Right lobe of liver (tissue), 6 donors: ENCODE measurements at places on chromosomes 11 and 22.

- H3K36me3 ChIP-seq: no peaks in the 10 kb centered on the region
- no peak overlapping the region for H3K4me3 ChIP-seq
- H3K27me3 ChIP-seq: no peaks in the 10 kb centered on the region
- H3K27ac ChIP-seq: no peak overlapping the region
- no peaks in the 10 kb centered on the region for H3K4me1 ChIP-seq
These were observed 36.0 kb upstream of the OR4B1 start for GRCh38 chr11:48180627-48181026.

DNA sequence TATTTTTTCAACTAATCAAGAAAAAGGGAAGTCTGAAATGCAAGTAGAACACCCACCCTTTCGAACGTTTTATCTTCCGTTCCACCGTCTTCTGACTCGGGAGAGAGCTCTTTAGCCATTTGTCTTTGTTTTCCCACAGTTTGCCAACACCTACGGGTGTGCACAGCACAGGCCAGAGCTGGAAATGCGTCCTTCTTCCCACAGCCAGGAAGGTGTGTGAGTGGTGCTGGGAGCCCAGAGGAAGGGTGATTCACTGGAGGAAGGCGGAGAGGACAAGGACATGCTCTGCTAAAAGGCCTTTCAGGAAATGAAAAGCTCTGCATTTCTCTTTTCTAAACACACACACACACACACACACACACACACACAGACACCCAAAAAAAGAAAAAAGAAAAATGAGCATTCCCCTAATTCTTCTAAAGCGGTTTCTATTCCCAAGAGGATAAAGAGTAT lies 18.5 kb downstream of the ENDOD1 start:
- no peaks in the 10 kb centered on the region for H3K4me1 ChIP-seq
- H3K36me3 ChIP-seq: no peaks in the 10 kb centered on the region
- H3K27me3 ChIP-seq: no peaks in the 10 kb centered on the region
- H3K4me3 ChIP-seq: no peak overlapping the region
- H3K27ac ChIP-seq: no peak overlapping the region

- DNase-seq: no peak
- no peaks in the 10 kb centered on the region for H3K36me3 ChIP-seq
- no peaks in the 10 kb centered on the region for H3K27me3 ChIP-seq
- H3K27ac ChIP-seq: no peak overlapping the region
These were observed 230.3 kb upstream of the SESN3 start for GRCh38 chr11:95461348-95461747.

- no peak for DNase-seq
- no peak overlapping the region for H3K4me3 ChIP-seq
- no peaks in the 10 kb centered on the region for H3K4me1 ChIP-seq
- H3K36me3 ChIP-seq: no peaks in the 10 kb centered on the region
- no peaks in the 10 kb centered on the region for H3K27me3 ChIP-seq
These were observed 26.7 kb downstream of the SVIP start for GRCh38 chr11:22802861-22803260.

- no peak for DNase-seq
- H3K4me1 ChIP-seq: no peaks in the 10 kb centered on the region
- H3K27ac ChIP-seq: no peak overlapping the region
These were observed 5.0 kb upstream of the OR52H1 start for GRCh38 chr11:5553343-5553742.

- no peak for DNase-seq
- H3K27ac ChIP-seq: no peak overlapping the region
- H3K36me3 ChIP-seq: no peaks in the 10 kb centered on the region
- no peaks in the 10 kb centered on the region for H3K4me1 ChIP-seq
- no peak overlapping the region for H3K4me3 ChIP-seq
These were observed 19.8 kb downstream of the KCNQ1 start for GRCh38 chr11:2464451-2465165.

DNA sequence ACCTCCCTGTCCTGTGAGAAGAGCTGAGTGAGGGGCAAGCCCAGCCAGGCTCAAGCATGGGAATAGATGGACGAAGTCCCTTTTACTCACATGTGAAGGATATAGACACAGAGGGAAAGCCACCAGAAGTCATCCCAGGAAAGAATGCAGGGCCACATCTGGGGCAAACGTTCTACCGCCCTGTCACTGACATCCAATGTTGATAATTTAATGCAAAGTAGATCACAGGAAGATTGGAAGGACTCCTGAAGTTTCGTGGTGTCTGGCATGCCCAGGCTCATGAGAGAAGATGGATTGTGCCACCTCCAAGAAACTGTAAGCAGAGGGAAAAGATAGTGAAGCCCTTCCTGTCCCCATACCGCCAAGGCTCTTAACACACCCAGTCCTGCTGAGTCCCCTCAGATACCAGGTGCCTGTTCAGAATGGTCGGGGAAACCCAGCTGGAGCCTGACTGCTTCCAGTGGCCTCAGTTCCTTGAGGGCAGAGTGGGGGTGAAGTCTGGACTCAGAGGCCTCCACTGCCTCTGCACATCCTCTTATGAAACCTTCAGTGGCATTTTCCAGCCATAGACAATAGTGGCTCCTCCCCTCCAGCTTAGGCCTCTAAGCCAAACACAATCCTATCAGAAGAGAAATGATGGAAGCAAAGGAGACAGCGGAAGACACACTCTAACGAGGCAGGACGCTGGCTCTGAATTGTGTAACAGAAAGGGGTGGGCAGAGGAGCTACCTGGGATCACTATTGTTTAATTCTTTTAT lies 7.5 kb upstream of the STK33 start:
- DNase-seq: no peak
- H3K4me1 ChIP-seq: no peaks in the 10 kb centered on the region
- no peak overlapping the region for H3K27ac ChIP-seq
- H3K36me3 ChIP-seq: no peaks in the 10 kb centered on the region

- H3K4me1 ChIP-seq: no peaks in the 10 kb centered on the region
- H3K4me3 ChIP-seq: no peak overlapping the region
- no peaks in the 10 kb centered on the region for H3K27me3 ChIP-seq
- H3K36me3 ChIP-seq: no peaks in the 10 kb centered on the region
- no peak overlapping the region for H3K27ac ChIP-seq
These were observed 102.7 kb upstream of the PARVA start for GRCh38 chr11:12274558-12275197.

- DNase-seq: no peak
- H3K27ac ChIP-seq: no peak overlapping the region
- peaks cover 16% of the 10 kb centered on the region for H3K4me1 ChIP-seq
- H3K27me3 ChIP-seq: no peaks in the 10 kb centered on the region
- H3K4me3 ChIP-seq: no peak overlapping the region
These were observed 48.6 kb downstream of the FLRT1 start for GRCh38 chr11:64084146-64084950.

DNA sequence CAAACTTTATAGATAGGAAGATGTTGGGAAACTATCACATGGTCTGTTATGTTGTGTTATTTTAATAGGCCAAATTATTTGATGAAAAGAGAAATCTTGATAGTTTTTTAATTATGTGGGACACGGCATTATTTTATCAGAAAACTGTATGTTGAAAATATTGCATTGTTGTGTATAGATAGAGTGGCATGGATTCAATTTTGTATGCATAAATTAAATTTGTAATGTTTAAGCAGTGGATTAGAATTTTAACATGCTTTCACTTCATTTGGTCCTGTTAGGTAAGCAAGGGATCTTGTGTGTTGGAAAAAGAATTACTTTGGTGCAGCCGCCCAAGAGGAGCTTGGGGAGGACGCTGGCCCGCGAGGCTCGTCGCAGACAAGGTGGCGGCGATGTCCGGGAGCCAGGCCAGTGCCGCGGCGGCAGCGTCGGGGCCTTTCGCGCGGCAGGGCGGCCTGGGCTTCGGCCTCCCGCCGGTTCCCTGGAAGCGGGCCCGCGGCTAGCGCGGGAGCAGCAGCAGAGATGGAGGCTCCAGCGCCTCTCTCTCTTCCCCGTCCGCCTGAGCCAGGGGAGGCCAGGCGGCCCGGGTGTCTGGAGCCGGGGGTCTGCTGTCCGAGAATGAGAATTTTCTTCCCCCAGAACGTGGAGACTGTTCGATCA lies 82.7 kb downstream of the GGT1 start:
- no peaks in the 10 kb centered on the region for H3K36me3 ChIP-seq
- no peak for DNase-seq
- H3K27me3 ChIP-seq: no peaks in the 10 kb centered on the region
- H3K4me1 ChIP-seq: no peaks in the 10 kb centered on the region

- no peak for DNase-seq
- no peak overlapping the region for H3K27ac ChIP-seq
- no peaks in the 10 kb centered on the region for H3K4me1 ChIP-seq
- H3K4me3 ChIP-seq: no peak overlapping the region
- H3K27me3 ChIP-seq: no peaks in the 10 kb centered on the region
These were observed 62.9 kb upstream of the SPON1 start for GRCh38 chr11:13899603-13900002.

- H3K4me1 ChIP-seq: peaks cover 9% of the 10 kb centered on the region
- H3K27me3 ChIP-seq: no peaks in the 10 kb centered on the region
- no peak for DNase-seq
- H3K4me3 ChIP-seq: no peak overlapping the region
- peaks cover 67% of the 10 kb centered on the region for H3K36me3 ChIP-seq
These were observed 6.8 kb downstream of the PPP2R1B start for GRCh38 chr11:111759376-111759775.

DNA sequence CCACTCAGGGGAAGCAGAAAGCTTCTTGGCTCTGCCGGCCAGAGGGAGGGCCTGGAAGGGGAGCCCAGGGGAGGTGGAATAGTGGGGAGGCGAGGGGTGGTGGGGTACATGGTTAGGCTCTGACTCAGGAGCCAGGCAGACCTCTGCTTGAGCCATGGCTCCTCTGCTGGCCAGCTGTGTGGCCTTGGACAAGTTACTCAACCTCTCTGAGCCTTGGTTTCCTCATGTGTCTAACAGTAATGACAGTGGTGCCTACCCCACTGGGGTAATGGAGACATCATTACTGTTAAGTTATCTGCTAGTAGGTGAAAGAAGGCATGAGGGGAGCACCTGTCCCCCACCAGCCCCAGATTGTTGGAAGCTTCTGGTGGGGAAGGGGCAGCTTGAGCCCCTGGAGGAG lies 12.2 kb upstream of the PDGFB start:
- H3K4me3 ChIP-seq: no peak overlapping the region
- no peaks in the 10 kb centered on the region for H3K4me1 ChIP-seq
- H3K36me3 ChIP-seq: no peaks in the 10 kb centered on the region
- no peak overlapping the region for H3K27ac ChIP-seq

GRCh38 chr22:36398601-36399471 lies 11.1 kb upstream of the MYH9 start:
- H3K36me3 ChIP-seq: no peaks in the 10 kb centered on the region
- no peaks in the 10 kb centered on the region for H3K4me1 ChIP-seq
- H3K27ac ChIP-seq: no peak overlapping the region
- DNase-seq: no peak
- no peak overlapping the region for H3K4me3 ChIP-seq
- H3K27me3 ChIP-seq: no peaks in the 10 kb centered on the region

DNA sequence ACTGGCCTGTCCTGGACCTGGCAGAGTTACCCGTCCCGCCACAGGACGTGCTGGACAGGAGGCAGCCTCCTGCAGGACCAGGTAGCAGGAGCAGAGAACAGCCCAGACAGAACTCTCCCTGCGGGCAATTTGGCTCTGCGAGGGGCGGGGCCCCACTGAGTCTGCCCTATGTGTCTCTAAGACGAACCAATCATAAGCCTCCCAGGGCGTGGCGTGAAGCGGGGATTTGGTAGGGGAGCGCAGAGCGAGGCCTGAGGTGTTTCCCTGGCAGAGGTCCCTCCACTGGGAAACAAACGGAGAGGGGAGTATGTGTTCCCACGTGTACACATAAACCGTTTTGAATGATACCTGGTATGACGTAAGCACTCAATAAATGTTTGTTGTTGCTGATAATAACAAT lies 7.4 kb downstream of the CD82 start:
- H3K27me3 ChIP-seq: no peaks in the 10 kb centered on the region
- no peak overlapping the region for H3K27ac ChIP-seq
- no peaks in the 10 kb centered on the region for H3K36me3 ChIP-seq
- DNase-seq: no peak
- H3K4me3 ChIP-seq: no peak overlapping the region

- peaks cover 5% of the 10 kb centered on the region for H3K27me3 ChIP-seq
- H3K27ac ChIP-seq: no peak overlapping the region
- no peaks in the 10 kb centered on the region for H3K4me1 ChIP-seq
- DNase-seq: no peak
- H3K36me3 ChIP-seq: no peaks in the 10 kb centered on the region
These were observed 28.8 kb upstream of the CHORDC1 start for GRCh38 chr11:90251599-90251998.

GRCh38 chr11:77181799-77182541 lies 53.9 kb downstream of the MYO7A start:
- H3K36me3 ChIP-seq: no peaks in the 10 kb centered on the region
- peaks cover 15% of the 10 kb centered on the region for H3K4me1 ChIP-seq
- no peak for DNase-seq
- no peaks in the 10 kb centered on the region for H3K27me3 ChIP-seq
- H3K4me3 ChIP-seq: no peak overlapping the region

DNA sequence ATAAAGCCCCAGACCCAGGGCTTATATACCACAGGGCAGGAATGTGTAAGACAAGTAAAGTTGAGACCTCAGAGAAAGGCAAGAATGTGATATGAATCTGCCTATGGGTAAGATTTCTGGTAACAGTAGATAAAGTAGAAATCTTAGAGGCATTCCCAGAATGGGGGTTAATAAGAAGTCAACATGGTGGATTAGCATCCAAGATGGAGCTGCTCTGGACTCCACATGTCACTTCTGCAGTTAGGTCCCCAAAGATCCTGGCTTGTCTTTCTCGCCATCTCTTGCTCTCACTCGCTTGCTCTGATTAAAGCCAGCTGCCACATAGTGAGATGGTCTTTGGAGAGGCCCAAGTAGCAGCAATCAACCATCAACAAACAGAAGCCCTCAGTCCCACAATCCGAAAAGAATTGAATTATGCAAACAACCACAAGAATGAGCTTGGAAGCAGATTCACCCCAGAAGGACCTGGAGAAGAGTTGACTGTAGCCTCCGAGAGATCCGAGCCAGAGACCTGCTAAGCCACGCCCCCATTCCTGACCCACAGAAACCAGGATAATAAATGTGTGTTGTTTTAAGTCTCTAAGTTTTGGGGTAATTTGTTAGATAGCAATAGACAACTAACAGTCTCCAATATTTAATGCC lies 5.4 kb upstream of the C11orf86 start:
- peaks cover 37% of the 10 kb centered on the region for H3K4me1 ChIP-seq
- H3K27ac ChIP-seq: peak overlapping the region; percentile 55
- no peaks in the 10 kb centered on the region for H3K36me3 ChIP-seq
- no peak for DNase-seq
- H3K27me3 ChIP-seq: no peaks in the 10 kb centered on the region
- no peak overlapping the region for H3K4me3 ChIP-seq

DNA sequence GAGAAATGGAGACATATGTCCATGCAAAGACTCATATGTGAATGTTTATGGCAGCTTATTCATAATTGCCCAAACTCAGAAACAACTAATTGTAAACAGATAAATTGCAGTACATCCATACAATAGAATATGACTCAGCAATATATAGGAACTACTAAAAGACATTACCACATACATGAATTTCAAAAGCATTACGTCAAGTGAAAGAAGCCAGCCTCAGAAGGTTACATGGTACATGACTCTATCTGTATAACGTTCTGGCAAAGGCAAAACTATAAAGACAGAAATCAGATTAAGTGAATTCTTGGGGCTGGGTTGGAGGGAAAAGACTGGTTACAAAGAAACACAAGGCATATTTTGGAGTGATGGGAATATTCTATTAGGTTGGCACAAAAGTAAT lies 7.2 kb downstream of the KCTD21 start:
- H3K27ac ChIP-seq: no peak overlapping the region
- no peaks in the 10 kb centered on the region for H3K27me3 ChIP-seq
- H3K4me3 ChIP-seq: no peak overlapping the region
- H3K4me1 ChIP-seq: peaks cover 16% of the 10 kb centered on the region
- DNase-seq: no peak
- no peaks in the 10 kb centered on the region for H3K36me3 ChIP-seq

GRCh38 chr11:82631722-82632630 lies 101.7 kb downstream of the FAM181B start:
- no peaks in the 10 kb centered on the region for H3K4me1 ChIP-seq
- H3K27me3 ChIP-seq: no peaks in the 10 kb centered on the region
- no peak overlapping the region for H3K4me3 ChIP-seq
- no peak overlapping the region for H3K27ac ChIP-seq
- DNase-seq: no peak
